ENCODE measurements at places on chromosomes 2 and 18. TPM values are rescaled to one million over a fixed set of nuclear protein-coding genes. Genes with fewer than 3 reads are reported as not detected.

DNA sequence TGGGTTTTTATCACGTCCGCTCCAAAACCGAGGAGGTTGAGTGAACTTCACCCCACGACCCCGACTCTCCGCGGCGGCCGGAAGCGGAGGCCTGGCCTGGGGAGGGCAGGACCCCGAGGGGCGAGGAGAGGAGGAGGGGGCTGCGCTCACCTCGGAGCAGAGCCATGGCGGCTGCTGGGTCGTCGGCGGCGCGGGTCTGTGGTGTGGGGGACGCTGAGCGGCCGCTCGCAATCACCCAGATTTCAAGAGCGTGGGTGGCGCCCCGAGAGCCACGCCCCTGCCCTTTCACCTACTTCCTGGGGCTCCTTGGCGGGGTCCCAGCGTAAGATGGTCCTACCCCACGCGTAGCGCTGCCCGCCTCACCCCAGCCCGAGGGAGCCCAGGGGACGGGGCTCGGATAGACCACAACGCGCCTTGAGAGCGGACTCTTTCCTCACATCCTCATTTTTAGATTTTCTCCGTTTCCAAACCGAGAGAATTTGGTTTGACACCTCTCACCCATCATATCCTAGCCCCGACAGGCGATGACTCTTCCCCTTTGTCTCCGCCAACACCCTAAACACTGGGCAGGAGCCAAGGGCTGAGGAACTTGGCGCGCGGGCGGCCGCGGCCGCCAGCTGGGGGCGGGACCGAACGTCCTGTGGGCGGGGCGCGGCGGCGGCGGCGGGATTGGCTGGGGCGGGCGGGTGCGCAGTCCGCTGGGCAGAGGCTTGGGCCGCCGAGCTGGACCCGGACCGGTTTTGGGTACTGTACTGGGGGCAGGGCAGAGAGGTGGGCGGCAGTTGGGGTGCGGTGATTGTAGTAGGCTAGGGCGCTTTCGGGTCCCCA, at the start of gene ACAA2:
ACAA2 (minus strand) TSS at position 215 of the 828 bp plus-strand sequence; CDS start at position 166, 49 bp downstream.
- DNase-seq, result peak; percentile 82

DNA sequence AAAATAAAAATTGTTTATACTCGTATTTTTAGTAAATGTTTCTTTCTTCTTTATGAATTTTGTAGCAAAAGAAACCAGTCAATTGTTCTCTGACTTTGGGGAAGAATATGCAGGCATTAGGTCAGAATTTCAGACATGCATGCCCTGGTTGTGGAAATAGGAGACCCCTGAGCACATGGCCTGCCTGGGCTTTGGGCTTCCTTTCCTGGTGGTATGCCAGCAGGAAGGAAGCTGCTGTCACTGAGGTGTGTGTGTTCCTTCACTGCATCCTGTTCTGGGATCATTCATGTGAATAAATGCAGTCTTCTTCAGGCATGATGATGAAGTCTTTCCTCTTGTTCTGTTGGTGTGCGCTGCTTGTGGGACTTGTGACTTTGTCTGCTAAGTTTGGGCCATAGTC, 920.2 kb upstream of the VRK2 start:
- no peak for DNase-seq

- no peak for DNase-seq
Observed at GRCh38 chr2:348361-348916, 60.5 kb upstream of the ALKAL2 start.

- no peak for DNase-seq
Observed at GRCh38 chr18:28063271-28063761, 113.6 kb downstream of the CDH2 start.

Gene AGAP1
- total RNA-seq, result 25.6 TPM
